HuH-7.5 (cell line): ENCODE measurements at places on chromosomes 16 and 17.

GRCh38 chr16:48393485-48394354 is 8.5 kb upstream of the SIAH1 start:
- no peak for DNase-seq

- peak; percentile 61 for DNase-seq
Measured at GRCh38 chr16:80466024-80466987, 74.5 kb upstream of the DYNLRB2 start.

- DNase-seq, result peak; percentile 44
Measured at GRCh38 chr17:2853283-2854142, 57.3 kb downstream of the RAP1GAP2 start.

GRCh38 chr17:4899341-4900230 is at the start of gene C17orf107:
Gene C17orf107, plus strand, starts transcription at chr17:4899536. Its CDS starts 227 bp downstream, at chr17:4899763.
- DNase-seq, result no peak

DNA sequence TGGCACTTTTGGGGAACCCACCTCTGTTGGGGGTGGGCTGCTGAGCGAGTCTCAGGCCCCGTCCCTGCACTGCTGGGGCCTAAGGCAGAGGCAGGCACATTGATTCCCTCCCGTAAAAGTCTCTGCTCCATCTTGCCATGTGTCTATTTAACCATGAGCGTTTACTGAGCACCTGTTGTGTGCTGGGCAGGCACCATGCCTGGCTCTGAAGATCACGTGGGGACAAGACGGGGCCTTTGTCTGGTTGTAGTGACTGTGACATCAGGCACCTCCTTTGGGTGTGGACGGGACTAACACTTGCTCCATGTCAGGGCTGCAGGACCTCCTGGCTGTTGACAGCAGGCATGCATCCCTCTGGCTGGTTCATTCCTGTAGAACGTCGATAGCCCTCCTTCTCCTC is 204.7 kb upstream of the CIBAR2 start:
- no peak for DNase-seq

DNA sequence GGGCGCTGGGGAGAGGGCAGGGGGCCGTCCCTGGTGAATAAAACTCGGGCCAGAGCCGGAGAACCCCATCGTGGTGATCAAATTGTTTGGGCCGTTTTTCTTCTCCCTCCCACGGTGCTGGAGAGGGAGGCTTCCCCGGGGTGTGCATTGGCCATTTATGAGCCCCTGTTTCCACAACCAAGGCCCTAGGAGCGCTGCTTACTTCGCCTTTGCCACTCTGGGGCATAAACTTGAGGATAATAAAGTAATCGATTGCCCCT is 544 bp downstream of the CCP110 start:
- DNase-seq, result no peak

DNA sequence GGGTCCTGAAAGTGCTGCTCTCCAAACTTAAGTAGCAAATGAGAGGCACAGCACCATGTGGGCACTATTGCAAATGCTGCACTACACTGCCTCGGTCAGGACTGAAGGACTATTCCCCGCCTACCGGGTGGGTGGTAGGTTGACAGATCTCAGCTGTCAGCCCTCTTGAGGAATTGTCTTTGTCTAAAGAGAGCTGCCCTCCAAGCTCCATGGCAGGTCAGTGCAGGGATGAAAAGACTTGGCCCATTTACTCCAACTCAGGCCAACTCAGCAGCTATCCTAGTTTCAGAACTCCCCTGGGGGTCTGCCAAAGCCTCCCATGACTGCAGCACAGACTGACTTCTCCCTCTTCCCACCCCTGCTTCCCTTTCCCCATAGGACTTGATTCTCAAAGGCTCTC is 3.4 kb upstream of the PDZD9 start:
- DNase-seq, result no peak

DNA sequence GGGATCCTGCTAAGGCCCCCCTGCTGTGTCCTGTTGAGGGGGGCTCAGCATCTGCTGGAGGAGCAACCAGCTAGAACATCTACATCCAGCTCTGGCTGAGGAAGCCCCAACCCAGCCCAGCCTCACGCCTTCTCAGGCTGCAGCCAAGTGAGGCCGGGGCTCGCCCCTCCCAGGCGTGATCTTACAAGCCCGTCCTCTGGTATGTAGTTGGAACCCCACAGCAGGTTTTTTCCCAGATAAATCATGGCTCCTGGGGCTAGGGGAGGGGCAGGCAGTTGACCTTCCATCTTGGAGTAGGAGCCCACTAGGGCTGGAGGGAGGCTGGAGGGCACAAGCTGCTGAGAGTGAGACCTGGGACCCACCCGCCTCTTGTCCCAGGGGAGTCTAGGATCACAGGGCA is 4.7 kb downstream of the FAM83G start:
- DNase-seq, result no peak

DNA sequence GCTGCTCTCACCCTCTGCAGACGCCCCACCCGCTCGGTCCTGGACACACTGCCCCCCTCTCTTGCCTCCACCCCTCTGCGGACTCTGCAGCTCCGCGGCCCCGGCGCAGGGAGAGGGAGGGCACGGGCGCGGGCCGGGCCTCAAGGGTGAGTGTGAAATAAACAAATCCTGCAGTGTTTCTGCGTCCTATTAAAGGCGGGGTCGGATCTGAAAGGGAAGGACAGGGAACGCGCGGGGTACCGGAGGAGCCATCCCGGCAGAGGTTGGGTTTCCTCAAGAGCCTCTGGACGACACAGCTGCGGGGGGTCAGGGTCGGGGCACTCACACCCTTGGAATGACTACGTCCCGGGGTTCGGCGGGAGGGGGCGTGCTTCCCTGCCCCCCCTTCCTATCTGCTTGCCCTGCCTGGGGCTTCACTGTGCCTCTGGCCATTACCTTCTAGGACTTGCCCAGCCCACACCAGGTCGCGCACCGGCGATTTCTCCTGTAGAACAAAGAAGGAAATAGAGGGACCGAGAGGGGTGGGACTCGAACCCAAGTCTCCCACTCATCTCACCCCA is 466 bp upstream of the HSF4 start:
- no peak for DNase-seq

DNA sequence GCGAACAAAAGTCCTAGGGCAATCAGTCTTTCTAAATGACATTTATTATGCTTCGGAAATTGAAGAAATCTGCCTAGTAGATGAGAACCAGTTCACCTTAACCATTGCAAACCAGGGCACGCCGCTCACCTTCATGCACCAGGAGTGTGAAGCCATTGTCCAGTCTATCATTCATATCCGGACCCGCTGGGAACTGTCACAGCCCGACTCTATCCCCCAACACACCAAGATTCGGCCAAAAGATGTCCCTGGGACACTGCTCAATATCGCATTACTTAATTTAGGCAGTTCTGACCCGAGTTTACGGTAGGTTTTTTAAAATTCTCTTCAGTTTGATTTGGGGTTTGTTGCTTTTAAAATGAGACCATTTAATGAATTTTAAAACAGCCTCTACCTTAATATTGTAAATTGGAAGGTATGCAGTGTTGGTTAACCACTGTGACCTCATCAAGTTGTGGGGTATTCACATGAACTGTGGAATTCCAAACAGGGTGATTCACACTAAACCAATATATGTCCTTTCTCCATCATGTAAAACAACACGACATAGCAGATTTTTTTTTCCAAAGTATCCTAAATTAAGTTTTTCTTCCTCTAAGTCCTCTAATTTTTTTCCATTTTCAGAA is 6.2 kb upstream of the EVI2A start:
- no peak for DNase-seq

DNA sequence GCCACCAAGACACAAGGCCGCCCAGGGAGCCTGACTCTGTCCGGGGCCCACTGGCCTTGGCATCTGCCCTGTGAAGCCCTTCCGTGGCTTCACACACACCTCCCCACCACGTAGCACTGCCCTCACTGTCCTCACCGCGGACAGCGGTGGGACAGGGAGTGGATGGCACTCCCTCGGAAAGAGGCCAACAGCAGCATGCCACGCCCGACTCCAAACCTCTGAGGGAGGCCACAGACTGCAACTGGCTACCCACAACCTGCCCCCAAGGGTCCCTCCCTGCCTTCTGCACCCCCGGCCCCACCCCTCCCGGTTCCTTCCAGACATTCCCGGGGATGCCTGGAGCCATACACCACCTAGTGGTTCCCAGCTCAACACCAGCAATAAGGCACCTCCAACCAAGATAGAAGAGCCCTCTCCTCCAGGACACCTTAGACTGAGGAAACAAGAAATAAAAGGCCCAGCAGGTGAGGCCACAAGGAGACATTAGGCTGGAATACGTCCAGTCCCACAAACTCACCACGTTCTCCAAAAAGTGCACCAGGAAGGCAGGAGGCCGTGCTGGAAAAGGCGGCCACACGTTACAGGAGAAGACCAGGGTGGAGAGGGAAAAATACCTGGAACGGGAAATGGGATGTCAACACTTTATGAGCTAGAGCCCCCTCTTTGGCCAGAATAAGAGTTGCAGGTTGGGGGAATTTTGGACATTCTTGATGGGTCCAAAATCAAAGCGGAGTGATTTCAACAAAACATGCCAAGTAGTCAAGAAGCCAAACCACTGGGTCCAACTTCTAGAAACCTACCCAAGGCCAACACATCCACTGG is 310.0 kb downstream of the SOX9 start:
- DNase-seq, result no peak

- DNase-seq, result no peak
Measured at GRCh38 chr17:81333616-81334368, 38.7 kb upstream of the SLC38A10 start.

DNA sequence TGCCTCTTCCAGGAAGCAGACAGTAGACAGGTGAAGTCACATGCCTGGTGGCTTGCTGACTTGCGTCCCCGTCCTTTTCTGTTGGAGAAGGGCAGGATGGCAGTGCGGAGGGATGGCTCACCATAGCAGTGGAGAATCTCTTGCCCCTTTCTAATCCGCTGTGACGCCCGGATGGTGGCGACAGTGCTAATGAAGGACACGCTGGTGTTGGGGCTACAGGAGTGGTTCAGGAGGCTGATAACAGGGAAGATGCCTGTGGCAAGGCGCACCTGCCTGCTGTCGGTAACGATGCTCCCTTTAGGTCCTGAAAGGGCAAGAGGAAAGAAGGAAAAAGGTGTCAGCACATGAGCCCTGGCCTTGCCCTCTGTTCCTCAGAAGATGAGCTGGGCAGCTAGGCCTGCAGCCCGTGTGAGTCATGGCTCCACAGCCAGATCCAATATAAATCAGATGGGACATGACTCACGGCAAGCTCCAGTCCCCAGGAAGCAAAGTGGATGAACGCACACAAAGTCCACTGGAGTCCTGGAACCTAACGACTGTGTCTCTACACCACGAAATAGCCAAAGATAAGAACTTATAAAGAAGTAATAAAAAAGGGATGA is 25.5 kb downstream of the SERPINF1 start:
- DNase-seq, result no peak

DNA sequence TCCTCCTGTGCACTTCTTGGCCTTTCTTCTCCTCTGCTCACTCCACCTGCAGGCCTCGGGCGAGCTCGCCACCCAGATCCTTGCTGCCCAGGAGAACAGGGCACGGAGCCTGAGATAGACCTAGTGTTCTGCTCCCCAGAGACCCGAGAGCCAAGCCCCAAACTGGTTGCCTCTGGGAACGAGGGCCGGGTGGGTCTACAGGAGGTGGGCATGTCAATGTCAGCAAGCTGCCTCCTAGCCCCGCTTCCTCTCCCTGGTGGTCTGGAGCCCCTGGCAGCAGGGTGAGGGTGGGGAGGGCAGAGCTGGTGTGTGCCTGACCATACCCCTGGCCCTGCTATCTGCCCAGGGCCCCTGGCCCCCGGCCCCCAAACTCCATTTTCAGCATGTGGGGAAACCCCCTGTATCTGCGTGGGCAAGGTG is 841 bp upstream of the NDRG4 start:
- no peak for DNase-seq

GRCh38 chr17:82055965-82056728 is 4.4 kb downstream of the GPS1 start:
- no peak for DNase-seq

DNA sequence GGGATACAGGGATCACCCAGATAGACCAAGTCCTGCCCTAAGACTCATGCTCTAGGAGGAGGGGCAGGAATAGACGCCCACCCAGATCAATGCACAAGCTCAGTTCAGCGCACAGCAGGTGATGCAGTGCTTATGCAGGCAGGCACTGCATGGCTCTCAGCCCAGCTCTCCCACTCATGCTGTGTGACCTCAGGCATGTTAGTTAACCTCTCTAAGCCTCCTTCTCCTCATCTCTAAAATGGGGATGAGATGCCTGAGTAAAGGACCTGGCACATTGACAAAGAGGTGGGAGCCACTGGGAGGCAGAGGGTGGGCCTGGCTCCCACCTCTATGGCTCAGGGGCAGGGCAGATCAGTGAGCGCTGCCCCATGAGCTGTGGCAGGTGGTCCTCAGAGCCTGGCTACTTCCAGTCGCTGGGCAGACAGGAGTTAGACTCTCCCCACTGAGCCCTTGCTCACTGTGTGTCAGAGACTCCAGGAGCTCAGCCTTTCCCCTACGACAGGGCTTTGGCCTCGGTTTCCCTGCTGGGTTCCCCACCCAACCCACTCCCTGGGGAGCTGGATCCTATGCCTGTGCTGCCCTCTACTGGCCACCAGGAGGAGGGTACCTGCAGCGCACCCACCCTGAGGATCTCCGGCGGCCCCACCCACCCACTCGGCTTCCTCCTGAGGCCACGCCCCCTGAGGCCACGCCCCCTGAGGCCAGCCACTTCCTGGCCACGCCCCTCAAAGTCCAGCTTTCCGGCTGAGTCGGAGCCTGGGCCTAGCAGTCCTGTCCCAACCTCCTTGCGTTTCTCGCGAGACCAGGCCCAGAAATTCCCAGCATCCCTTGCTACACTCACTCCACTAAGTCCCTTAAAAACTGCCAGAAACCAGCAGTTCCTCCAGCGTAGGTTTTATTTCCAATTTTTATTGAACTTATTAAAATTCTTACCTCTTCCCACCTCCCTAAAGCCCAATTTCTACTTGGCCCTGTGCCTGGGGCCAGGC is 196.1 kb downstream of the GSG1L start:
- peak; percentile 57 for DNase-seq

DNA sequence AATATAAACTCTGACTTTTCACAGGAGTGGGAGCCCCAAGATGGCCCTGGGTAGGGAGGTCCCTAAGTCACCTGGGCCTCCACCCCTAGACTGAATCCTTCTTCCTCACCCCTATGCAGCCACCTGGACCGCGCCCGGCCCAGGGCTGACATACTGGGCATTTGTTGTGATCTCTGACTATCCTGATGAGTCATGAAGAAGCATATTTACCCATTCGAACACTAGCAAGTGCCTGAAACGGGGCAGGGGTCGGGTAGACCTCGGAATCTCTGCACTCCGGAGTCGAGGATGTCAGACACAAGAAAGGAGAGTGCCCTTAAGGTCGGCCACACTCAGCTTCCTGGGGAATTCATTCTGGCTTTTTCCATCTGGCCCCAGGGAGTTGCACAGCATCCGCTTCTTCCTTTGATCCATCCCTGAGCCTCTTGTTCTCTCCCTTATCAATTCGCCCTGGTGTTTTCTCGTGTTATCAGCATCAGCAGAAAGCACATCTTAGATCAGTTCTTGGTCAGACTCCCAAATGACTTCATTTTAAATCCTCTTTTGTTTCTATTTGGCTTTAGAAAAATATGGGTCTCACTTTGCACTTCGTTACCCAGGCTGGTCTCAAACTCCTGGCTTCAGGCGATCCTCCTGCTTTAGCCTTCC is 10.4 kb downstream of the METTL22 start:
- DNase-seq, result no peak
